ENCODE measurements at places on chromosomes 2 and 18.

- no peaks in the 10 kb centered on the region for H3K27me3 ChIP-seq
- H3K27ac ChIP-seq: no peak overlapping the region
Measured at GRCh38 chr18:7341581-7342337, 110.9 kb downstream of the LRRC30 start.

DNA sequence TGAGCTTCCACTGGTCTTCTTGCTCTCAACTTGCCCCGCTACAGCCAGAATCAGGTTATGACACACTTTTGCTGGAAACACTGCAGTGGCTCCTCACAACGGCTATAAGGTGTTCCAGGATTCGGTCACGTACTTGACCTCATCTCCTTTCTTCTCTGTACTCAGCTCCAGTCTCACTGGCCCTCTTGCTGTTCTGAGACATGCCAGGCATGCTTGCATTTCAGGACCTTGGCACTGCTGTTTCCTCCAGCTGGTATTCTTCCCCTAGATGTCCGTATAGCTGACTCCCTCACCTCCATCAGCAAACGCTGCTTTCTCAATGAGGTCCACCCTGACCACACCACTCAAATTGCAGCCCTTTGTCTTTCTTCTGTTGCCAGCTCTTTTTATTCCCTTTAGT is 31.9 kb upstream of the C1GALT1C1L start:
- no peaks in the 10 kb centered on the region for H3K4me1 ChIP-seq
- H3K4me3 ChIP-seq: no peak overlapping the region
- H3K36me3 ChIP-seq: no peaks in the 10 kb centered on the region
- no peak for DNase-seq

DNA sequence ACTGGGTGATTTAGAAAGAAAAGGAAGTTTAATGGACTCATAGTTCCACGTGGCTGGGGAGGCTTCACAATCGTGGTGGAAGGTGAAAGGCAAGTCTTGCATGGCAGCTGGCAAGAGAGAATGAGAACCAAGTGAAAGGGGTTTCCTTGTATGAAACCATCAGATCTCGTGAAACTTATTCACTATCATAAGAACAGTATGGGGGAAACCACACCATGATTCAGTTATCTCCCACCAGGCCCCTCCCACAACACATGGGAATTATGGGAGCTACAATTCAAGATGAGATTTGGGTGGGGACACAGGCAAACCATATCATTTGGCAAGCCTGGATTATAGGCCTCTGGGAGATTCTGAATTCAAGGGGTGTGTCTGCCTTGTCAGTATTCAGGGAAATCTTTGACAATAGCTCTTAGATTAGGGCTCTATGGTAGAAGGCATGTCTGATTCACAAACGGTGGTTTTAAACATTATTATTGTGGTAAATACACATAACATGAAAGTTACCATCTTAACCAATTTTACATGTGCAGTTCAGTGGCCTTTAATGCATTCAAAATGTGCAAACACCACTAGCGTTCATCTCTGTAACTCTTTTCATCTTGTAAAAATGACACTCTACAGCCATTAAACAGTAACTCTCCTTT is 15.3 kb upstream of the PLB1 start:
- no peaks in the 10 kb centered on the region for H3K27me3 ChIP-seq
- no peak overlapping the region for H3K27ac ChIP-seq
- DNase-seq: no peak
- H3K4me3 ChIP-seq: no peak overlapping the region
- H3K4me1 ChIP-seq: no peaks in the 10 kb centered on the region

- no peaks in the 10 kb centered on the region for H3K36me3 ChIP-seq
- H3K4me1 ChIP-seq: no peaks in the 10 kb centered on the region
- H3K4me3 ChIP-seq: no peak overlapping the region
- no peak overlapping the region for H3K27ac ChIP-seq
- no peak for DNase-seq
Measured at GRCh38 chr2:203446071-203446481, 89.0 kb downstream of the RAPH1 start.

DNA sequence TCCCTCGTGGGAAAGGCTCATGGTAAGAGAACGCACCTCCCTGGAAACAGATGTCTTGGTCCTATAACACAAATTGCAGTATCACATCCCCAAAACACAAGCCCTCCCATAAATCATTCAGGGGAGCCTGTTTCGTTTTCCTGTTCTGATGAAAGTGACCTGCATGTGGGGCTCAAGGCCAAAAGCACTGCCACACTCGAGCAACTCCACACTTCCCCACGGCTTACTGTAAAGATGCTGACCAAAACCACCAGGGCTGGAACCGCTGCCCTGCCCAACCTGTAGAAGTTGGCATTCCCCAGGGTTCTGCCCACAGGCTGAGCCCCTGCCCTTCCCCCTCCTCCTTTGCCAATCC is 139.7 kb downstream of the BCL11A start:
- H3K27ac ChIP-seq: no peak overlapping the region
- no peaks in the 10 kb centered on the region for H3K27me3 ChIP-seq
- no peak overlapping the region for H3K4me3 ChIP-seq

DNA sequence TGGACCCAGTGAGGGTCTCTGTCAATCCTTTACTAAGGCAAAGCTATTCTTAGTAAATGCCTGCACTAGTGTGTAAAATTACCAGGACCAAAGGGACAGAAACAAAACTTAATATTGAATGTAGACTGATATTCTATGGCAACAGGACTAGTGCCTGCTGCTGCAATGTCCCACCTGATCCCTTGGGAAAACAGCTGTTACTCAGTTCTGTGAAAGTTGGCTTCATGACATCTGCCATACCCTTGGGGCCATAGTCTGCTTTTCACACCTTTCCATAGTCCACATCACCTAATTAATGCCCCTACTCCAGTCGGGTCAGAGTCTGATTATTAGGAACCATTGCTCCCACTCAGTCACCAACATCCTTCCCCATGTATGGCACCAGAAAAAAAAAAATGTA is 14.5 kb downstream of the DNAJC27 start:
- H3K27me3 ChIP-seq: no peaks in the 10 kb centered on the region
- H3K27ac ChIP-seq: no peak overlapping the region
- H3K4me3 ChIP-seq: no peak overlapping the region
- no peaks in the 10 kb centered on the region for H3K4me1 ChIP-seq

GRCh38 chr18:9694174-9694573 is 13.9 kb upstream of the RAB31 start:
- DNase-seq: no peak
- H3K27ac ChIP-seq: no peak overlapping the region
- H3K4me1 ChIP-seq: no peaks in the 10 kb centered on the region
- H3K36me3 ChIP-seq: no peaks in the 10 kb centered on the region
- H3K4me3 ChIP-seq: no peak overlapping the region
- no peaks in the 10 kb centered on the region for H3K27me3 ChIP-seq

GRCh38 chr18:22914633-22915032 is 18.5 kb upstream of the RBBP8 start:
- no peak overlapping the region for H3K27ac ChIP-seq
- no peak overlapping the region for H3K4me3 ChIP-seq
- no peak for DNase-seq
- H3K36me3 ChIP-seq: no peaks in the 10 kb centered on the region

GRCh38 chr18:4806331-4806730 is 351.2 kb upstream of the DLGAP1 start:
- no peak for DNase-seq
- H3K4me1 ChIP-seq: no peaks in the 10 kb centered on the region
- H3K27me3 ChIP-seq: no peaks in the 10 kb centered on the region
- no peaks in the 10 kb centered on the region for H3K36me3 ChIP-seq
- H3K27ac ChIP-seq: no peak overlapping the region
- no peak overlapping the region for H3K4me3 ChIP-seq

DNA sequence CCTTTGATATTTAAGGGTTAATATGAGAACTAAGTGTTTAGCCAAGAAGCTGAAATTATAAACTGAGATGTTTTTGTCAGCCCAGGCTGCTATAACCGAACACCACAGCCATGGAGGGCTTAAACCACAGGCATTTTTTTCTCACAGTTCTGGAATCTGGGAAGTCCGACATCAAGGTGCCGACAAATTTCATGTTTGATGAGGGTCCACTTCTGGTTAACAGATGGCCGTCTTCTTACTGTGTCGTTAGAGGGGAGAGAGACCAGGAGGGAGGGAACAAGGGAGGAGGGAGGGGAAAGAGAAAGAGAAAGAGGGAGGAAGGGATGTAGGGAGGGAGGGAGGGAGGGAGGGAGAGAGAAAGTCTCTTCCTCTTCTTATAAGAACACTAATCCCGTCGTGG is 6.5 kb upstream of the CNDP2 start:
- H3K4me3 ChIP-seq: no peak overlapping the region
- H3K27ac ChIP-seq: no peak overlapping the region
- no peaks in the 10 kb centered on the region for H3K27me3 ChIP-seq
- H3K36me3 ChIP-seq: no peaks in the 10 kb centered on the region
- DNase-seq: no peak

DNA sequence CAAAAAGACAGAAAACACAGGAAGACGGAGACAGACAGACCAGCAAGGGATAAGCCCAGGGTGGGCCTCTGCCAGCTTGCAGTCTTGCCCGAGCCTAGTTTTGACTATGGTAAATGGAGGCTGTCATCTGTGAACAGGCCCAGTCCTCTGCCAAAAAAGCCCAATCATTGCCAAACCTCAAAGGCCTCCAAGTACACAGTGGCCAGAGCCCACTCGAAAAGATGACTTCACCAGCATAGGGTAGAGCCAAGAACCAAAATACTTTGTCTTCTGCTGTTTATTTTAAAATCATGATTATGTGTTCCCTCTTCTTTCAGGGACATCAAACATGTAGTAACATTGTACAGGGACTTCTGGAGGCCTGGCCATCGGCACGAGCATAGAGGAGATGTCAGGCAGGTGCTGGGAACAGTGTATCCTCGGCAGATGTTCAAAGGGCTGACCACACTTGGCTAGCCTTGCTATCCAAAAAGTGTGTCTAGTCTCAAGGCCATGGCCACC is 66.0 kb downstream of the TTC32 start:
- no peak for DNase-seq
- no peaks in the 10 kb centered on the region for H3K4me1 ChIP-seq
- no peaks in the 10 kb centered on the region for H3K27me3 ChIP-seq
- H3K27ac ChIP-seq: no peak overlapping the region
- H3K4me3 ChIP-seq: no peak overlapping the region

- no peak for DNase-seq
- H3K27me3 ChIP-seq: no peaks in the 10 kb centered on the region
- no peaks in the 10 kb centered on the region for H3K36me3 ChIP-seq
- peaks cover 22% of the 10 kb centered on the region for H3K4me1 ChIP-seq
- H3K4me3 ChIP-seq: no peak overlapping the region
Measured at GRCh38 chr2:218392459-218392858, 7.2 kb upstream of the CTDSP1 start.

GRCh38 chr18:44450226-44450625 is 230.5 kb upstream of the SETBP1 start:
- no peaks in the 10 kb centered on the region for H3K4me1 ChIP-seq
- no peak for DNase-seq
- no peaks in the 10 kb centered on the region for H3K27me3 ChIP-seq
- no peak overlapping the region for H3K27ac ChIP-seq

DNA sequence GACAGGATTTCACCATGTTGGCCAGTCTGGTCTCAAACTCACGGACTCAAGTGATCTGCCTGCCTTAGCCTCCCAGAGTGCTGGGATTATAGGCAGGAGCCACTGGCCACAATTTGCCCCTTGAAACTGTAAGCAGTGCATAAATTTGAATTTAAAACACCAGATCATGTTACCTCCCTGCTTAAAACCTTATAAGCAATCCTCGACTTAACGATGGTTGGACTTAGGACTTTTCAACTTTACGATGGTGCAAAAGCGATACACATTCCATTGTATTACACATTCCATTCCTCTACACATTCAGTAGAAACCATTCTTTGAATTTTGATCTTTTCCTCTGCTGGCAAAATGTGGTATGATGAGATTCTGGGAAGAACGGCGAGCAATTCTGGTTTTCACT is 23.2 kb upstream of the EFR3B start:
- H3K36me3 ChIP-seq: no peaks in the 10 kb centered on the region
- no peak overlapping the region for H3K27ac ChIP-seq
- no peaks in the 10 kb centered on the region for H3K27me3 ChIP-seq
- no peaks in the 10 kb centered on the region for H3K4me1 ChIP-seq

DNA sequence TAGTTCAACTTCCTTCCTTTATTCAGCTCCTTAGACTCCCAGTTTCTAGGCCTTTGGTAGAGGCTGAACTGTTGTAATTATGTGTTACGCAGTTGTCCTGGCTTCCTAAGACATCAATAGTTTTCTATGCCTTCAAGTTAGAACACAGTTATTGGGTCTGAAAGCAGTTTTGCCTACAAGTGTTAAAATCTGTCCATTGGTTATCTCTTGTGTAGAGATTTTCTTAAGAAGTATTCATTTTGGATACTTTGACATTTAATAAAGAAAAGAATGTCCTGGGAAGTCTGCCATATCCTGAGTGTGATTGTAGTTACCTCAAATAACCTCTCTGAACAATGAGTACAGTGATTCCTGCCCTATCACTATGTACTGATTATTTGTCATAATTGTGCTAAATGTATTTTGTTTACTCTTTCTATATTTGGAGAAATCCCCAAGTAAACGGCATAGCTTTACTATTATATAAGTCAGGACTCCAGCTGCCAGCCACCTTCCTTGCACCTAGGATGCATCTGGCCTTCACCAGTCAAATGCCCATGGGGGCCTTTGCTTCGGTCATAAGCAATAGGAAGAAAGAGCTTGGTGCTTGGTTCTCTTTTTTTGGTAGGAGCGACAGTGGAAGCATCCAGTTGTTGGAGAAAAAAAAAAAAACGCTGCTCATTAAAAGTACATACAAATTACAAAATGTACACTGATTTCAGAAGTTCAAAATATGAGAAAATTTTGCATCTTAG is 449.5 kb upstream of the PKDCC start:
- H3K4me3 ChIP-seq: no peak overlapping the region
- H3K4me1 ChIP-seq: no peaks in the 10 kb centered on the region
- no peak overlapping the region for H3K27ac ChIP-seq
- no peaks in the 10 kb centered on the region for H3K36me3 ChIP-seq
- no peaks in the 10 kb centered on the region for H3K27me3 ChIP-seq

DNA sequence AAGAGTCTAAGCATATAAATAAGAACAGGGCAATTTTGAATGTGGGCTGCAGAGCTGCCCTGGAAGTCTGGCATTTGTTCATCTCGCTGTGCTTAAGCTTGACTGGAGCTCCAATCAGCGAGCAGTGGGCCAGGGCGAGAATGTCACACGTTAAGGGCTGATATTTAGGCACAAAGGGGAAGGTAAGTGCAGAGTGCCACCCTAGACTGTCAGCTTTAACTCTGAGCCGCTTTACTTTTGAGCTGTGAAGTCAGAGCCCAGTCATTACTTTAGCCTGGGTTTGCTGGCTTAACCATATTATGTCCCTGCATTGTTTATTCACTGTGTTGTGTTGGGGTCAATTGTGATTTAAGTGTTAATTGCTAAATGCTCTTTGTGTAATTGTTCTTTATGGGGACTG is 236.1 kb upstream of the SIX3 start:
- H3K4me1 ChIP-seq: no peaks in the 10 kb centered on the region
- no peaks in the 10 kb centered on the region for H3K36me3 ChIP-seq
- no peak overlapping the region for H3K4me3 ChIP-seq

GRCh38 chr18:58536534-58537271 is 92.2 kb downstream of the ALPK2 start:
- DNase-seq: no peak
- no peak overlapping the region for H3K4me3 ChIP-seq
- H3K36me3 ChIP-seq: no peaks in the 10 kb centered on the region

- H3K36me3 ChIP-seq: no peaks in the 10 kb centered on the region
- H3K4me3 ChIP-seq: no peak overlapping the region
- H3K27me3 ChIP-seq: no peaks in the 10 kb centered on the region
- no peak overlapping the region for H3K27ac ChIP-seq
- no peak for DNase-seq
Measured at GRCh38 chr2:183927406-183928325, 670.7 kb upstream of the ZNF804A start.
